ENCODE measurements at places on chromosomes 2 and 18.

- DNase-seq, result no peak
These were observed 133.3 kb upstream of the NOL4 start for GRCh38 chr18:34357944-34358580.

DNA sequence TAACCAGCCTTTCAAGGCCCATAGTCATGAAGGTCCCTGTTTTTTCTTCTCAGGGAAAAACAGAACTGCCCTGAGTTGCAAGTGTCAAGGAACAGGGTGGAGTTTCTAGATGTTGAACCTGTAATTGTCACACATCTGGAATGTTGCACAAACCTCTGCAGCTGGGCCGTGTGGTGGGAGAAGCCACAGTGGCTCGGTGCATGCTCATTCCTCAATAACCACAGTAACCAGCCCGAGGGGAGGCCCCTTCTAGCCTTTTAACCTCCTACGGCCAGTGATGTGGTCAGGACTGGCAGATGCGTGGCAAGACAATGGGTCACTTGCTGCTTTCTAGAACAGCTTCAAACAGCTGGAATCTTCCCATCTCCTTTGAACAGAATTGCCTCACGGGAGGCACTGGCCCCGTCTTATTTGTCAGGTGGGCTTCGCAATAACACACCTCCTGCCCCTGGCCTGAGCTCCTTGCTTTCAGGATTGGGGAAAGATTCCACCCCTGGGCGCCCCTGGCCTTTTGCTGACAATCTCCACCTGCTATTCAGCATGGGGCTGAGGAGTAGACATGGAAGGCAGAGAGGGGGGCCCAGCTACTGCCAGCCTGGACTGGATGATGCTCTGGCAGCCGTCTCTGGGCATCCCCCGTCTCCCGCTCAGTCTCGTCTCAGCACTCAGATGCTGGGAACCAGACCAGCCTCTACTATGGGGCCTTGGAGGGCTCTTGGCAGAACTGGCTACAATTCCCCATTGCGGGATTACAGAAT lies 102.9 kb downstream of the KLHL29 start:
- DNase-seq, result no peak

DNA sequence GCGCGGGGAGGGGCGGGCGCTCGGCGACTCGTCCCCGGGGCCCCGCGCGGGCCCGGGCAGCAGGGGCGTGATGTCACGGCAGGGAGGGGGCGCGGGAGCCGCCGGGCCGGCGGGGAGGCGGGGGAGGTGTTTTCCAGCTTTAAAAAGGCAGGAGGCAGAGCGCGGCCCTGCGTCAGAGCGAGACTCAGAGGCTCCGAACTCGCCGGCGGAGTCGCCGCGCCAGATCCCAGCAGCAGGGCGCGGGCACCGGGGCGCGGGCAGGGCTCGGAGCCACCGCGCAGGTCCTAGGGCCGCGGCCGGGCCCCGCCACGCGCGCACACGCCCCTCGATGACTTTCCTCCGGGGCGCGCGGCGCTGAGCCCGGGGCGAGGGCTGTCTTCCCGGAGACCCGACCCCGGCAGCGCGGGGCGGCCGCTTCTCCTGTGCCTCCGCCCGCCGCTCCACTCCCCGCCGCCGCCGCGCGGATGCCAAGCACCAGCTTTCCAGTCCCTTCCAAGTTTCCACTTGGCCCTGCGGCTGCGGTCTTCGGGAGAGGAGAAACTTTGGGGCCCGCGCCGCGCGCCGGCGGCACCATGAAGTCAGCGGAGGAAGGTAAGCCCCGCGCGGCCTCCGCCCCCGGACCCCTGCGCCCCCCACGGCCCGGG lies at the start of gene NFATC1:
Gene NFATC1 (plus strand): TSS at position 170 of the 644 bp plus-strand sequence. CDS start 295 bp downstream, at position 465.
- peak; percentile 81 for DNase-seq

GRCh38 chr18:45910405-45911023 lies 56.6 kb downstream of the EPG5 start:
- DNase-seq, result peak; percentile 26

GRCh38 chr2:169980643-169981042 lies 153.4 kb downstream of the UBR3 start:
- DNase-seq, result no peak

GRCh38 chr2:238418196-238418998 lies 8.3 kb upstream of the ASB1 start:
- no peak for DNase-seq

GRCh38 chr18:45666520-45666919 lies 51.2 kb downstream of the SLC14A2 start:
- no peak for DNase-seq

GRCh38 chr18:62037989-62038778 lies 145.4 kb upstream of the RNF152 start:
- no peak for DNase-seq

DNA sequence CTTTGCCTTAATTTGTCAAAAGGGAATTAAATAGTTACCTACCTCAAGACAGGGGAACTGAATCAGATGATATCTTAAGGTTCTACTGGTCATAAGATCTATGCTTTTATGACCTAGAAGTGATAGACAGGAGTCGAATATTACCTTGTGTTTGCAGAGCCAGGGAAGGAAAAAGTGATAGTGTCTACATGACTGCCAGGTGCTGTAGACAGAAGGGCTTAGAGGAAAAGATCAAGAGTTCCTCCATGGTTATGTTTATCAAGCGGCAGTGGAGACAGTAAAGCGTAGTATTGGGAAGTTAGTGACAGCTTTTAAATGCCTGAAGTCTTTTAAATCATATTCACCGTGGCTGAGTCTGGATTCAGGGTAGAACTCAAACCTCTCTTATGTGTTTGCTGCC lies 11.9 kb downstream of the CRIM1 start:
- DNase-seq, result no peak

DNA sequence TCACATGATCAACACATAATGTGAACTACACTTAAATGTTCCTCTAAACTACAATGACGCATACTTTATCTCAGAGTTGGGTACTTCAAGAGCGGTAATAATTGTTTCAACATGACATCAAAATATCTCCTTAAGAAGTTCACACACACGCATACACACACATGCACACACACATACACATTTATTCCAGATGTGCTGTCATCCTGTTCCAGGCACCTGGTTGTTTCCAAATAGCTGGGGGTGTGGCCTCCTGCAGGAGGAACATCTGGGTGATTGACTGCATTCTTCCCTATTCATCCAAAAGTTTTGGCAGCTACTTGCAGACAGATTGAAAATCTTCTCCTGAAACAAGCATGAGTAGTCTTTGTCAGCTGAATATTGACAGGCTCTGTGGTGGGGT lies 37.9 kb upstream of the PIK3C3 start:
- DNase-seq, result no peak

DNA sequence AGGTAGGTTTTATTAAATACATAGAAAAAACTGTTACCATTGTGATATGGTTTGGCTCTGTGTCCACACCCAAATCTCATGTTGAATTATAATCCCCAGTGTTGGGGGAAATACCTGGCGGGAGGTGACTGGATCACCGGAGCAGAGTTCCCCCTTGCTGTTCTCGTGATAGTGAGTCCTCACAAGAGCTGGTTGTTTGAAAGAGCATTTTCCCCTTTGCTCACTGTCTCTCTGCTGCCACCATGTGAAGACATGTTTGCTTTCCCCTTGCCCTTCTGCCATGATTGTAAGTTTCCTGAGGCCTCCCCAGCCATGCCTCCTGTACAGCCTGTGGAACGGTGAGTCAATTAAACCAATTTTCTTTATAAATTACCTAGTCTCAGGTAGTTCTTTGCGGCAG lies 352.7 kb upstream of the SLC39A10 start:
- DNase-seq, result no peak

GRCh38 chr2:215613280-215613679 lies 177.4 kb upstream of the FN1 start:
- no peak for DNase-seq

GRCh38 chr2:132645176-132645575 lies 24.8 kb downstream of the LYPD1 start:
- no peak for DNase-seq

DNA sequence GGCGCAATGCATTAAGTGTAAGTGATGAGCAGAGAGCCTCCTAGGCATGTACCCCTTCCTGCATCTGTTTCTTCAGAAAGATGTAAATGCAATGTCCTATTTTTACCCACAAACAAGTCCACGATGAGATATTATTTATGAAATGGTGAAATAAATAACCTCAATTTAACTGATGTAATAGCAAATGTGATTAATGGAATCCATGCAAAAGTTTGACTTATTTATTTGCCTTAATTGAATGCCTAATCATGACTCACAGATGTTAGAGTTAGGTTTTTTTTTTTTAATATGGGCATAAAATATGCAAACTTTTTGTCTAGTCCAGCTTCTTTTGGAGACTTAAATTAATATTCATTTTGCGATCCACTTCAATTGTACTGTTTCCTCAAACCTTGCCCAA lies 67.7 kb upstream of the ITGA4 start:
- no peak for DNase-seq

DNA sequence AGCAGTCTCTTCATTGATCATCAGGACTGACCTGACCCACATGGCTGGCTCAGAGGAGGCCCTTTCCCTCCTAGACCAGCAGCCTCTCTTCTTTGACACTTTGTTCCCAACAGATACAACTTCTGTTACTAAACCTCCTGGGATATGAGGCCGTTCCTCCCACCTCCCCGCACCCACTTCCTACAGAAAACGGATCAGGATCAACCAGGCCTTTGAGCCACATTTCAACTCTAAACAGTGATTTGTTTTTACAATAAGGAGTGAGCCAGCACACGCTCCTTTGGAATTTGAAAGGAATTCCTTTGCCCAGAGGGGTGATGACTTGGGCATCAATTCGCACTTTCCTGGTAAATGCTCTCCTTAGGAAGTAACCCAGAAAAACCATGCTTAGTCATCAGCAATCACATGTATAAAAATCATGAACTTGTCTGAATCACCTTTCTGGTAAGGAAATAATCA lies 180.4 kb downstream of the FAM124B start:
- no peak for DNase-seq

DNA sequence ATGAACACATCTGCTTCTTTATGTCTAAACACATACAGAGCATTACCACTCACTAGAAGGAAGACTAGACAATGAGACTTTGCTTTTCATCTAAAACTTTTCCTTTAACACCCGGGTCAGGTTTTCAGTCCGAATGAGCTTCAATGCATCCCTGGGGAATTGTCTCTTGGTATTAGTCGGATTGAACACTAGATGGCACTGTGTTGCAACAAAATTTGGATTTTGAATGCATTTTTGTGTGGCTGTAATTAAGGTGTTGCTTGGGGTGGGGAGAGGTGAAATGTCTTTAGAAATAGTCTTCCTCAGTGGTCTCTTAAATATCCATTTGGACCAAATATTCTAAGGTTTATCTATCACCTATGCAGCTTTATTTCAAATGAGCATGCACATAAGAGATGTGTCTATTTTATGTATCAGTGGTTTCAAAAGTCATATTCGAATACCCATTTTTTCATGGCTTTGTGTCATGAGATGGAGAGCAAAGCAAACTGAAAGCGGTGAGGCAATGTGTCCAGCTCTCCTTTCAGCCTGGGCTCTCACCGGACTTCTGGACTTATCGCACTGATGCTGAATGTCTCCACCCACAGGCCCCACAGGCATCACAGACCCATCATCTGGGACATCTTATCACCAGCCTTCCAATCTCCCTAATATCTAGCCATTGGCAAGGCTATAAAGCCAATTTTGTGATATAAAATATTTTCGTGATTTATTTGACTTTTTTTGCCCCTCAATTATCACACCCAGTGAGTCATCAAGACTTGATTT lies 510.3 kb downstream of the RNF144A start:
- DNase-seq, result no peak

DNA sequence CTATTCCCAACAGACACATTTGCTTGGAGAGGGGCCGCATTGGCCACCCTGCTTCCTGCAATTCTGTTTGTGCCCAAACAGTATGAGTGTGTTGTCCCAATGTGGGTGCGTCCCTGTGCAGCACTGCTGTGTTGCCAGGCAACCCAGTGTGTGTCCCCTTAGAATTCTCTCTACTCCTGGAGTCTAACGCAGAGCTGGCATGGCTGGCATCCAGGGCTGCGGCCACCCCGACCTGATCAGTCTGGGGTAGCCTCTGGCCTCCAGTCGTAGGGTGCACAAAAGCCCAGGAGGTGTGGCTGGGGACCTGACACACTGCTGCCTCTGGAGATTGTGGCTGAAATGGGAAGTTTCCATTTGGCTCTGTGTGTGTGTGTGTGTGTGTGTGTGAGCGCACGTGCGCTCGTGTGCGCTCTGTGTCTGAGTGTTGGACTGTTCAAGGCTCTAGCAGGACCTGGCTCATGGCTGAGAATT lies 48.0 kb downstream of the TEX44 start:
- DNase-seq, result no peak

DNA sequence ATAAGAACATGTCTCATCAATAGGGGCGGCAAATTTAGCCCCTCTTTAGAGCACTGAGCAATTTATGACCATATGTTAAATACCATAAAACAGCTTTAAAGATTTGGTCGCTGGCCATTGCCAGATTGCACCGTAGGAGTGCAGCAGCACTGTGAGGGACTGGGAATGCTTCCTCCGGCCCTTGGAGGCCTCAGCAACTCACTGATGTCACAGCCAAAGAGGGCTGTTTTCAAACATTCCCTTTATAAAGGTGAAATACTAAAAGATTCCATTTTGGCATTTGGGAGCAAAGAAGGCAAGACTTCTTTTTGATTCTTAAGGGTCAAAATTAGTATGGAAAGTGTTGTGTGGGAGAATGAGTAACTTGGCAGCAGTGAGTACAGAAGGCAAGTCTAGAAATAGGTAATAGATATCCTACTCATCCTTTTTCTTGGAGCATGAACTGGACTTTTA lies 63.7 kb downstream of the BABAM2 start:
- no peak for DNase-seq

GRCh38 chr2:64629329-64629781 lies 24.4 kb downstream of the SERTAD2 start:
- DNase-seq, result no peak

GRCh38 chr2:239262484-239263230 lies 138.2 kb downstream of the HDAC4 start:
- no peak for DNase-seq

- no peak for DNase-seq
These were observed 269.2 kb downstream of the NYAP2 start for GRCh38 chr2:225668606-225669266.

GRCh38 chr2:85611217-85611704 lies 605 bp downstream of the C2orf68 start:
- no peak for DNase-seq

DNA sequence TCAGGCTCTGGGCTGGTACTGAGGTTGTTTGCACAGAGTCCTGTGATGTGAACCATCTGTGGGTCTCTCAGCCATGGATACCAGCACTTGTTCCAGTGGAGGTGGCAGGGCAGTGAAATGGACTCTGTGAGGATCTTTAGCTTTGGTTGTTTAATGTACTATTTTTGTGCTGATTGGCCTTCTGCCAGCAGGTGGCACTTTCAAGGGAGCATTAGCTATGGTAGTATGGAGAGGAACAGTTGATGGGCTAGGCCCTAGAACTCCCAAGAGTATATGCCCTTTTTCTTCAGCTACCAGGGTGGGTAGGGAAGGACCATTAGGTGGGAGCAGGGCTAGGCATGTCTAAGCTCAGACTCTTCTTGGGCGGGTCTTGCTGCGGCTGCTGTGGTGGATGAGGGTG lies 257.0 kb upstream of the GYPC start:
- DNase-seq, result no peak

GRCh38 chr2:76870011-76870410 lies 652.2 kb downstream of the LRRTM4 start:
- DNase-seq, result no peak

GRCh38 chr18:11672198-11672597 lies 16.9 kb upstream of the GNAL start:
- no peak for DNase-seq

GRCh38 chr2:232375164-232375563 lies 3.4 kb upstream of the ALPP start:
- no peak for DNase-seq

GRCh38 chr2:3491716-3492474 lies 27.4 kb downstream of the ADI1 start:
- DNase-seq, result no peak

- no peak for DNase-seq
These were observed 42.6 kb downstream of the GALNT1 start for GRCh38 chr18:35624146-35624545.

Measured in stimulated activated CD4-positive, alpha-beta T cell treated with anti-CD3 and anti-CD28 coated beads, Interleukin-15, amount 100 ng/mL, for 1 hour (primary cell).